ENCODE measurements at places on chromosomes 3 and 15.

DNA sequence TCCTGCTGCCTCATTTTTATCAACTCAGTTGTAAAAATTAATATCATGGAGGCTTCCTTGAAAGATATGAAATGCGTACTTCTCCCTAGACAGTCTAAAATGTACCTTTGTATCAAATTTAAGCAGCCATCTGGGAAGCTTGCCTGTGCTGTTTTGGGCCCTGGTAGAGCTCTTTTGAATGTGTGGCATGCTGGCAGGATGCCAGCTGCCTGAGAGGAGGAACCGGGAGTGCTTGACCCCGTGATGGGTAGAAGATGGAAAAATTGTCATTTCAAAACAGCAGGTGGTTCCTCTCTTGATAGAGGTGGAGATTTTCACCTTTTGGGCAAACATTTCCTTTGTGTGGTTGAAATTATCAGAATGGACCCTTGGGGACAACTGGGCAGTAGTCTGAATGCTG is 245.3 kb downstream of the RPLP1 start:
- H3K4me1 ChIP-seq = no peaks in the 10 kb centered on the region
- no peaks in the 10 kb centered on the region for H3K27me3 ChIP-seq
- no peak overlapping the region for H3K4me3 ChIP-seq
- no peak overlapping the region for H3K27ac ChIP-seq

DNA sequence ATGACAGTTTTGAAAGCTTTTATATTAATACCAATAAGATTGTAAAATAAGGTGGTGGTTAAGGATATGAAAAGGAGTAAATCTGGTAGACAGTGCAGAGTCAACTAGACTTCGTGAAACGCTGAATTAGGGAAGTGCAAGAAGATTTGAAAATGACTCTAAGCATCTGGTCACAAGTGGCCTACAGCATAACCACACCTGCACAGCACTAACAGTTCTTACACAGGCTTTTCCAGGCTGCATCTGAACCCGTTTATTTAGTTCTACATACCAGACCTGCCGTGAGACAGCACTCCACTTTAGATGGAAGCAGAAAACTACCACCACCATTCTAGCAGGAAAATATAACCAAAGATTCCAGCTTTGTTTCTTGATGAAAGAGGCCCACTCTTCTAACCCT is 1.9 kb downstream of the DMXL2 start:
- peaks cover 2% of the 10 kb centered on the region for H3K4me1 ChIP-seq
- H3K27ac ChIP-seq = no peak overlapping the region
- DNase-seq = no peak
- H3K4me3 ChIP-seq = peak overlapping the region; percentile 84
- no peaks in the 10 kb centered on the region for H3K36me3 ChIP-seq
- no peaks in the 10 kb centered on the region for H3K27me3 ChIP-seq

DNA sequence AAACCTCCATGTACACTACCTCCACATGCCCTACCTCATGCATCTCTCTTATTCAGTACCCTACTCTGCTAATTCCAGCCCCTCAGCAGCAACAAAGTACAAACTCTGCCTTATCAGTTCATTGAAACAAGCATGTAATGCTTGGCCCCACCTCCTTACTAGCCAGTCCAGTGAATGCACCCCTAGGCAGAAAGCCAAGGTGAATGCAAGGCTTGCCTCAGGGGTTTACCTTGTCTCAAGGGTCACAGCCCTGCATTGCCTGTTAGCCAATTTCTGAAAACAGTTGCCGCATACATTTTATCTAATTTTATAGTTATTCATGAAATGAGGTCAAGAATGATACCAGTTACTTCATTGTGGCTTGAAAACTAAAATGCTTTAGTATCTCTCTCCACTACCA is 576.4 kb downstream of the FHIT start:
- H3K27me3 ChIP-seq = no peaks in the 10 kb centered on the region
- no peak overlapping the region for H3K4me3 ChIP-seq
- no peaks in the 10 kb centered on the region for H3K36me3 ChIP-seq

GRCh38 chr3:197456261-197457091 is 99.3 kb downstream of the BDH1 start:
- H3K27ac ChIP-seq = peak overlapping the region; percentile 87
- peak overlapping the region; percentile 58 for H3K4me3 ChIP-seq
- peak; percentile 82 for DNase-seq
- peaks cover 6% of the 10 kb centered on the region for H3K4me1 ChIP-seq
- H3K36me3 ChIP-seq = no peaks in the 10 kb centered on the region

- no peak overlapping the region for H3K27ac ChIP-seq
- DNase-seq = peak; percentile 32
- no peak overlapping the region for H3K4me3 ChIP-seq
- peaks cover 6% of the 10 kb centered on the region for H3K4me1 ChIP-seq
Observed at GRCh38 chr15:49438962-49439631, 16.1 kb downstream of the FGF7 start.

GRCh38 chr3:113211330-113212149 is at the start of gene BOC:
Gene BOC, plus strand, starts transcription at chr3:113211557. Its CDS starts 38,246 bp downstream, at chr3:113249803.
- peaks cover 3% of the 10 kb centered on the region for H3K4me1 ChIP-seq
- no peaks in the 10 kb centered on the region for H3K36me3 ChIP-seq
- DNase-seq = peak; percentile 82
- peak within 1 kb of the TSS; percentile 73 for H3K4me3 ChIP-seq
- no peaks in the 10 kb centered on the region for H3K27me3 ChIP-seq
- peak within 1 kb of the TSS; percentile 49 for H3K27ac ChIP-seq

DNA sequence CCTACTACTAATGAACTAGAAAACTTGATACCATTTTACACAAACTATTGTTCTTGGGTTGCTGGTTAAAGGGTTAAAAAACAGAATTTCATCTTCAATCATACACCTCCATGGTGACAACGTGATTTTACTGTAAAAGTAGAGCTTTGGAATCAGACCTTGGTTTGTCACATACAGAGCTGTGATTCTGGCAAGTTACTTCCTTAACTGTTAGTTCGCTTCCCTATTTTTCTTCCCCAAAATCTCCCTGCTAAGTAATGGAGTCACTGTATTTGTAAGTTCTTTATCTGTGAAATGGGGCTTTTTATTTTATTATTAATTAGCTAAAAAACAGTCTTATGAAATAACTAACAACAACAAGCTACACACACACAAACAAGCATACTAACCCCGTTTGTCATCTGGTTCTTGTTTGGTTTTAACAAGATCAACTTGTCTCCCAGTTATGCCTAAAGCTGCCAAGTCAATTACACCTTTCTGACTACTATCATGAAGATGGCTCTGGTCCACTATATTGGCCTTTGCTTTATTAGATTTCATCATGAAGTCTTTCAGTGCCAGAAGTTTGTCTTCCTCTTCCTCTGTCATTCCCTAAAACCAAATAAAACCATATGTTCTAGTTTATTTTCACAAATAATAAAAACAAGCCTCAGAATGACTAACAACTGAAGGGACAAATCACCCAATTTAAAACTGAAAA is 38.6 kb downstream of the PIK3R4 start:
- peaks cover 2% of the 10 kb centered on the region for H3K36me3 ChIP-seq
- H3K4me1 ChIP-seq = no peaks in the 10 kb centered on the region
- DNase-seq = no peak
- H3K27ac ChIP-seq = no peak overlapping the region
- H3K27me3 ChIP-seq = no peaks in the 10 kb centered on the region

DNA sequence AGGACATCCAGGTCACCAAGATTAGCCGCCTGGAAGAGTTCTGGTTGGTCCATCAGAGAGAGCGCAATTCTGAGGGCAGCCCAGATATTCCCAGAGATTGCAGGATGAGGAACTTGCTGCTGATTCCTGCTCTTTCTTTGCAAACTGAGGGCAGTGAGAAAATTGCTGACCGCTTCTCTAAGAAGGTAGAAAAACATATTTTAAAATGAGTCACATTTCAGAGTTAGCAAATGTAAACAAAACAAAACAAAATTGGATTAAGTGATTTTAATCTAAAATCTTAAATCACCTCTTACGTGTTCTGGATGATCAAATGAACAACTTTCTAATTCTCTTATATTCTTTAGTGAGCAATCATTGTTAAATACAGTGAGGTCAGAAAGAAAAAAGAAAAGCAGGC is 149.0 kb downstream of the USP13 start:
- no peaks in the 10 kb centered on the region for H3K27me3 ChIP-seq
- no peak overlapping the region for H3K27ac ChIP-seq
- H3K4me1 ChIP-seq = peaks cover 9% of the 10 kb centered on the region
- H3K4me3 ChIP-seq = no peak overlapping the region
- no peaks in the 10 kb centered on the region for H3K36me3 ChIP-seq

GRCh38 chr3:189308608-189309007 is 136.8 kb downstream of the TPRG1 start:
- H3K4me1 ChIP-seq = no peaks in the 10 kb centered on the region
- no peaks in the 10 kb centered on the region for H3K36me3 ChIP-seq
- DNase-seq = no peak
- no peak overlapping the region for H3K4me3 ChIP-seq
- no peaks in the 10 kb centered on the region for H3K27me3 ChIP-seq

GRCh38 chr3:139764936-139765335 is 87.2 kb upstream of the NMNAT3 start:
- H3K4me1 ChIP-seq = peaks cover 7% of the 10 kb centered on the region
- no peaks in the 10 kb centered on the region for H3K27me3 ChIP-seq
- DNase-seq = peak; percentile 99
- H3K27ac ChIP-seq = peak overlapping the region; percentile 3
- H3K4me3 ChIP-seq = no peak overlapping the region

DNA sequence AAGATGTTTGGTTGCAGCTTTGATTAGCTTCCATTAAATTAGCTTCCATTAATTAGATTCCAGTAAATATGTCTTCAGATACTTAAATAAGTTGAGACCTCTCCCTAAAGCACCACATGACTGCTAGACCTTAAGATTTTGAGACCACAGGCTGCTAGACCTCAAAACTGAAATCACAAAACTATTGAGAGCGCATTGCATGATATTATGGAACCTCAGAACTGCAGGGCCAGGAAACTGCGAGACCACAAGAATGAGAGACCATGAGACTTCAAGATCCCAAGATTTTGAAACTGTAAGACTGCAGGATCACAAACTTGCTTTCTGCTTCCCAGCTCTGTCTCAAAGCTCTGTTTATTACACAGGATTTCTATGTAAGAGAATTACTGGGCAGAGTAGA is 87.4 kb downstream of the TRIM42 start:
- H3K4me1 ChIP-seq = no peaks in the 10 kb centered on the region
- H3K27ac ChIP-seq = no peak overlapping the region
- no peak for DNase-seq
- H3K27me3 ChIP-seq = no peaks in the 10 kb centered on the region
- no peak overlapping the region for H3K4me3 ChIP-seq
